ENCODE measurements at places on chromosomes 2 and 18.
A peak's percentile ranks its signal among the peaks of the same experiment; 100 is the strongest.

DNA sequence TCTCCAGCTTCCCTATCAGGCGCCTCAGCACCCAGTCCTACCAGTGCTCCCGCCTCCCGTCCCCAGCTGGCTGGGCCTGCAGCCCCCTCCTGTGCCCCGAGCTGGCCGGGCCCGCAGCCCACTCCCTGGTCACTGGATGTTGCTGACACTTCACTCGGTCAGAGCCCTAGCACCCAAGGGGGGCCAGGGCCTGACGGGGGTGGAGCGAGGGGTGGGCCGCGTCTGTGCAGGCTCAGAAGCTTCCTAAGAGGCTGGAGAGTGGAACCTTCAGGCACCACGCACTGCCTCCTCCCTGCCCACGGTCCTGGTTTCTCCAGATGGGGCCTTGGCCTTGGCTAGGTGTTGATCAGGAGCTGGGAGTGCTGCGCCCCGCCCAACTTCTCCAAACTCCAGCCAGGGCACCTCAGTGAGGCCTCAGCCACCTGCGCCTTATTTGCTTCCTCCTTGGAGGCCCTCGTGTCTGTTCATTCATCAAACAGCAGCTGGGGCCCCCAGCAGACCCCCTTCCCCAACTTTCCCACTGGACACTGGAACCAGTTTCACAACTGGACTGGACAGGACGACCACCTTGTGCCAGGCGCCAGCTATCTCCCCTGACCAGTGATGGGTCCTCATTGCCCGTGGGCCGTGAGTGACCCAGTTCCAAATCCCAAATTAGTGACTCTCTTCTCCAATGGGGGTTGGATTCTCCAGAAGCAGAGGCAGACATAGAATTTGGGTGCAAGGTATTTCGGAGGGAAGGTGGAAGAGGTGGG, 16.7 kb downstream of the CAPN10 start:
- DNase-seq: no peak

DNA sequence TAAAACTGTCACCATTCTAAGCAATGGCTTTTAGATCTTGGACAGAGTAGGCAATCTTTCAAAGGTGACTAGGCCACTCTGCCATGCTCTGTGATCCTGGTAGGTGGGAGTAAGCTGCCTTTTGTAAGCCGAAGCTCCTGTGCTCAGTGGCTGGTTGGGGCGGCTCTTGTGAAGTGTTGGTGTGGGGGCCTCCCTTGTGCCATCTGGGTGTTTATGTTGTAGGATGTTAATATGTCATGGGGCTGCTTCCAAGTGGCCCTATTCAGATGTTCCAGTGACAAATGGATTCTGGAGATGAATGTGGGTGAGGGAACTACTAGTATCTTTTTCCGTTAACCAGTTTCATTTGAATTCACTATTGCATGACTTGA, 116.8 kb upstream of the SPRED2 start:
- DNase-seq: peak; percentile 26

DNA sequence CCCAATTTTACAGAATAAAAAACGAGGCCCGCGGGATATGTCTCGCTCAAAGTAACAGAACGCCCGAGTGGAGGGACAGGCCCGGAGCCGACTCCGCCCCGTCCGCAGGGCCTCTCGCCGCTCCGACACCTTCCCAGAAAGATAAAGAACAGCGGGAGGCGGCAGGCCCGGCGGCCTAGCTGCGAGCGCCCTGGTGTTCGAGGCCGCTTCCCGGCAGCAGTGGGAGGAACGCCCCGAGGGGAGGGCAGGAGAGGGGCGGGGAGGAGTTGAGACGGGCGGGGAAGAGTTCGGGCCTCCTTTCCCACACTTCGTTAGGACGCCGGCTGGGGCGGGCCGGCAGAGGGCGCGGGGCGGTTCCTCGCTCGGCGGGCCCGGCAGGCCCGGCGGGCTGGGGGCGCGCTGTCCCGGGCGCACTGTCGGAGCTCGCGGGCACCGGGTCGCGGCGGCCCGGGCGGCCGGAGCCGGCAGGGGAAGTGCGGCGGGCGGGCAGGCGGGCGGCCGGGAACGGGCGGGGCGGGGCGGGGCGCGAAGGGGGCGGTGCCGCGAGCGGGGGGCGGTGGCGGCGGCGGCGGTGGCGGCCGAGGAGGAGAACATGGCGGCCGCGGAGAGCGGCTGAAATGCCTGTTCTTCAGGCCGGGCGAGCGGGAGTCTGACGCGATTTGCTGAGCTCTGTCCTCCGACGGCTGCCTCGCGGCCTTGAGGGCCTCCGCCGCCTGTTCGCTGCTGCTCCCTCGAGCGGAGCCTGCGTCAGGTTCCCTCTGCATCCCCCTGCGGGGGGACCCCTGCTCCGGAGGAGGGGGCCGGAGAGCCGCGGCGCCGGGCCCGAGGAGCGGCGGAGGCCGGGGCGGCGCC, at the start of gene NCOA1:
Gene NCOA1, plus strand, starts transcription at position 565 of the 852 bp plus-strand sequence. CDS start 167,424 bp downstream, outside the sequence.
- DNase-seq: peak; percentile 94

DNA sequence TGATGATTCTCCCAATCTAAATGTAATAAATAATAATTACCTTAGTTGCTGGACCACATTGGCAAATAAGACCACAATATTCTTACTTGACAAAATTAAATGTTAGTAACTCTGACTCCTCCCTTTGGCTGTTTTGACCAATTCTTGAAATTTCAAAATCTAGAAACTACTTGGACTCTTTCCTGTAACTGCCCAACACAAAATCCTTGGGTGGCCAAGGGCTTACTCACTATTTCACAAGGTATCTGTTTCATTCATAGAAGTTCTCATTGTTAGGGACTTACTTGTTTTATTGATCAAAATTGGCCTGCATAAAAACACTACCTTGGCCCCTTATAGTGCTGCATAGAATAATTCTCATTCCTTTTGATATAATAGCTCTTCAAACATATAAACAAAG, 19.4 kb downstream of the CDH20 start:
- DNase-seq: no peak

DNA sequence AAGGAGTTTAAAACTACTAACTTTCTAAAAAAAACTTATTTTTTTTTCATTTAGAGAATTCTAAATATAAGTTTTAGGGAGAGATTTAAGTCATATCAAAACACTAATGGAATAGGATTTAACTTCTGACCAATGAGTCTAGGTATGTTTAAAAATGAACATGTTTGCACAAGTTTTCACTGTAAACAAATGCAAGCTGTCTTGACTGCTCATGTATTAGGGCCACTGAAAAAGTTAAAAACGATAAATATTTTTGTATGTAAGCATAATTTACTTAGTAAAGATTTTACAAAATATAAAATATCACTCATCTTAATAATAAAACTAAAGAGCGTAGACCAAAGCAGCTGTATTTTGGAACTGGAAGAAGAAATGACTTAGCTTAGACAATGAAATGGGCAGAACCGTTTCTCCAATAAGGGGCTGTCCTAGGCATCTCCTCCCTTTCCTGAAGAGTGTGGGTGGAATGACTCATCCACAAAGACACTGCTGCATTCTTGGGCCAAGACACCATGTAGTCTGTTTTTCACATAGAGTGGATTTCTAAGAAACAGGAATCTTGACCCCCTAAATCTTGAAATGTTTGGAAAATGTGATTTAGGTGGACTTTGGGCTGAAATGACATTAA, 118.8 kb downstream of the MEP1B start:
- DNase-seq: no peak

GRCh38 chr2:48749291-48750127, 6.0 kb downstream of the LHCGR start:
- DNase-seq: no peak

DNA sequence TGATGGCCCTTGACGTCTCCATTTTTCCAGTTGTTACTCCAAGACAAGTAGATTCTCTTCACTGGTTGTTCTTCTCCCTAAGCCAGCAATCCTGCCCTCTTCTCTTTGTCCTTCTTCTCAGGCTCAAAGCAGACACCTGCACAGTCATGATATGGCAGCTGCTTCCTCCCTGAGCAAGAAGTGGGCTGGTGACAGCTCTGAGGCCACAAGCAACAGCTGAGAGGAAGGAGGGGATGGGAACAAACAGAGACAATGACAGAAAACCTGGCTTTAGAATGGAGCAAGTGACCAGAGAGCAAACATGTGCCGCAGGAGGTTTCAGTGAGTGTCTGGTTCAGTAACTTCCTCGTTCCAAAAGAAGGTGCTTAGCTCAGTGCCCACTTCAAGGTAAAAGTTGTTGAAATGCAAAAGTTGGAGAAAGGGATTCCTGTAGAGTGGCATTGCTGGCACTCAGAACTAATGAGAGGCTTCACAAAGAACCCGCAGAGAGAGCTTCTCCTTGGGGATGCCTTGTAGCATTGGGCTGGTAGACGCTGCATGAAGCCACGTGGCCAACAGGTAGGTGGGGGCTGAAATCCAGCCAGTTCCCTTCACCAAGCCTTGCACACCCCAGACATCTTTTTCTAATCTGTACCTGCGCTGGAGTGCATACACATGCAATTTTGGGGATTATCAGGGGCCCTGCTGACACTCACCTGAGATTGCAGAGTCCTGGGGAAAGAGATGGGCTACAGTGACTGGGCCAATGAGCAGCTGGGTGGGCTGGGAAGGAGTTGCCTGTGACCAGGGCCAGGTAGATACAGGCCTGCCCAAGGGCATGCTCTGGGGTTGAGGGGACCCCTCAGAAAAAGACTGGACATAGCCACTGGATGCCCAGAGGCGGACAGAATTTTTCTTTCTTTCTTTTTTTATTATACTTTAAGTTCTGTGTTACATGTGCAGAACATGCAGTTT, 153.3 kb upstream of the RAB12 start:
- no peak for DNase-seq

GRCh38 chr2:149470046-149470445, 117.5 kb downstream of the MMADHC start:
- no peak for DNase-seq

GRCh38 chr18:46315161-46315560, 211.0 kb downstream of the HAUS1 start:
- DNase-seq: no peak

DNA sequence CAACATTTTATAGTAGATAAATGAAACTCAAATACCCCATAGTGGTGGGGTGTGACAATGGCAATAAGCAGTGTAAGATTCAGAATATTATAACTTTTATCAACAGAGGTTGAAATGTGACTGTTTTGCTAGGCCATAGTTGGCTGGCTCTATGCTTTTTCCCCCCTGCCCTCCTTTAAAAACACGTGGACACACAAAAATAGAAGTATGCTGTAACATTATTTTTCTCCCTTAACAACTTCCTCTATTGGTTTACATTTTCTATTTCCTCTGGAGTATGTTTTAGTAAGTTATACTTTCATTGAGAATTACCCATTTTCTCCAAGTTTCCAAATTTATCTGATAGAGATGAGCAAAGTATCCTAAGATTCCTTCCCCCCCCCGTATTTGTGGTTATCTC, 31.1 kb downstream of the NDUFAF7 start:
- no peak for DNase-seq

- no peak for DNase-seq
These were observed 1.6 kb upstream of the LPIN1 start for GRCh38 chr2:11744631-11745394.

DNA sequence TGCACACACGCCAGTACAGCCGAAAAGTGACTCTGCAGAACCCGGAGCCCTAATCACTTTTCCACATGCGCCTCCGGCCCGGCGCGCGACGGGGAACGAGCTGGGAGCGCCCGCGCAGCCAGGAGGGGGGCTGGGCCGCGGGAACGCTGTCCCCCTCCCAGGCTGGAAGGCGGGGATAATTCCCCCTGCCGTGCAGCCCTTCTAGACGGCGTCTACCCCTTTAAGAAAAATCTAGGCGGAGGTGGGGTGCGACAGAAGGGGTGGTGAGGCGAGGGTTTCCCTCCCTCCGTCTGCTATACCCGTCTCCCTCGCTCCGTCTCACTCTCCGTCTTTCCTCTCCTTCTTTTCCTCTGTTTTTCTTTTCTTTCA, 2.4 kb downstream of the CYP26B1 start:
- peak; percentile 1 for DNase-seq

DNA sequence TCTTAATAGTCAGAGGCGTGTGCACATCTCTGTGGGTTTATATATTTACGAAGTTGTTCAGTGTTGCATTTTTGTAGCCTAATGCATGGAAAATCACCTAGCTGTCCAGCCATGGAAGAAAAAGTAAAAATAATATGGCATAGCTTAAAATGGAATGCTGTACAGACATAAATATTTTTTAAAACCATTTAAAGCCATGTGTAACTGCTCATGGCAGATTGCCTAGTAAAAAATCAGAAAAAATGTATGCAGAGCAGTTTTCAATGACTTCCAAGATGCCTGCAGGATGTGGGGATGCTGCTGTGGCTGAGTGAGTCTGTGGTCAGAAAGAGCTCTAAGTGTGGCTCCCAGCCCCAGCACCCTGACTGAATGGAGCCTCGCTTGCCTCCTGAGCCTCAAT, 64.8 kb upstream of the ALKAL2 start:
- no peak for DNase-seq

DNA sequence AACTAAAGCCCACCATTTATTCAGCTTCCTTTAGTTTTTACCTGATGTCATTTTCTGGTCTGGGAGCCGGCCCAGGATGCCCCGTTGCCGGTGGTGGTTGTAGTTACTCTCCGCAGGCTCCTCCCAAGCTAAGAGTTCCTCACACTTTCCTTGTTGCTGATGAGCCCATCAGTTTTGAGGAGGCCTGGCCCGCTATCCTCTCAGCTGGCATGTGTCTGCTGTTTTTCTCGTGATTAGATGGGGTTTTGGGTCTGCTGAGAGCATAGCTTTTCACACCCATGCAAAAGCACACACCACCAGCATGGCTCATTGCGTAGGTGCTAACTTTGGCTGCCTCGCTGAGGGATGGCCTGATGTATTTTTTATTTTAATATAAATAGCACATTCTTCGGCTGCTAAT, 72.1 kb downstream of the PSMG2 start:
- DNase-seq: peak; percentile 12

DNA sequence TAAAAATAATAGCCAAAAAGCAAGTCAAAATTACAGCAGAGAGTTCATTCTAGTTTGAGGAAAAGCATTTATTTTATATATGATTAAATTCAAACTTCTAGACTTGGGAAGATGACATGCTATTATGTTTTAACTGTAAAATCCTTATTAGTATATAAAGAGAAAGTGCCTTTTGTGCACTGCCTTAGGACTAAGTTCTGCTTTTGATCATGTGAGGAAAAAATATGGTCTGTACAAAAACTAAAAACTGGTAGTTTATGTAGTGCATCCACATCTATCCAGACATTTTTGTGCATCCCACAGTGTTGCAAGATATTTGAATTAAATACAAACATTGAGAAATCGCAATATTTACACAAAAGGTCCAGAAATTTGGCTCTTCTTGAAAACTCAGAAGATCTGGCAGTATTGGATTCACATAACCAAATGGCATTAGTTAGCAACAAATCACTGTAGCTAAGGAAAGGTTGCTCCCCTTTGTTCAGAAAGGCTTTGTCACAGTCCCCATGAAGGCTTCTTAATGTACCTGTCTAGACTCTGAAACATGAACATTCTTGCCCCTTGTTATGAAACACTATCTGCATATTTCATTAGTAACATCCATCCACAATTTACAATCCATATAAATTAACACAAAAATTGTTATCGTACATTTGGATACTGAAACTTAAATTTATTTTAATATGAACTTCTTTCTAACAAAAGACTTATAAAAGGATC, 2.2 kb downstream of the MMADHC start:
- no peak for DNase-seq

GRCh38 chr18:62919109-62919838, 203.9 kb downstream of the PHLPP1 start:
- no peak for DNase-seq

GRCh38 chr2:11998218-11998617, 251.8 kb downstream of the LPIN1 start:
- peak; percentile 3 for DNase-seq
